ENCODE measurements at places on chromosomes 4 and X. TPM values are rescaled to one million over a fixed set of nuclear protein-coding genes. Genes with fewer than 3 reads are reported as not detected.

DNA sequence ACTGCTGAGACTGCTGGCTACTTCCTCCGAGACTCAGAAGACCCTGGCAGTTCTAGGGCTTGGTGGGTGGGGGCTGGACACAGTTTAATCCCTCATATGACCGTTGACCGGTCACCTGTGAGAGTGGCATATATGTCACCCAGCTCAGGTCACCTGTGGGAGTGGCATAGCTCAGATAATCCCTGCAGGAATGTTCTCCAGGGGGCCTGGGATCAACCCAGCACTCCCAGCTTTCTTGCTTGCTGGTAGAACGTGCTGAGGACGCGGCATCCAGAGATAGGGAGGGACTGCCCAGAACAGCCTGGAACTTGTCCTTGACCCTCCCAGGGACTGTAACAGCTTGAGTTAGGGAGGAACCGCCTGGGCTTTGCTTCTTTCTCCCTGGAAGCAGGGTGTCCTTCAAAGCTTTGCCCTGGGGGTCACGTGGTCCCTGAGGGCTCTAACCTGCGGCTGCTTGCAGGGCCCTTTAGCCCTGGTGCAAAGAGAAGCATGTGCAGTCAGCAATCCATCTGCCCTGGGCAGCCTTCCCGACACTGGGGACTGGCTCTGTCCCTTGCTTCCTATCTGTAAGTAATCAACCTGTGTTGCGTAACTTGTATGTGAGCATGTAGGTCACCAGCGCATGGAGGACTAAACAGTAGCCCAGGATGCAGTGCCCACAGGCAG lies 55.3 kb downstream of the ZFYVE28 start:
- no peak for DNase-seq

GRCh38 chrX:141924293-141924692 lies 20.6 kb downstream of the MAGEC1 start:
- DNase-seq = no peak

The AADAT gene
- 19.2 TPM for polyA plus RNA-seq

GRCh38 chrX:96211953-96212352 lies 472.7 kb upstream of the DIAPH2 start:
- no peak for DNase-seq

- DNase-seq = no peak
These were observed 61.4 kb upstream of the PJA1 start for GRCh38 chrX:69226459-69227158.

DNA sequence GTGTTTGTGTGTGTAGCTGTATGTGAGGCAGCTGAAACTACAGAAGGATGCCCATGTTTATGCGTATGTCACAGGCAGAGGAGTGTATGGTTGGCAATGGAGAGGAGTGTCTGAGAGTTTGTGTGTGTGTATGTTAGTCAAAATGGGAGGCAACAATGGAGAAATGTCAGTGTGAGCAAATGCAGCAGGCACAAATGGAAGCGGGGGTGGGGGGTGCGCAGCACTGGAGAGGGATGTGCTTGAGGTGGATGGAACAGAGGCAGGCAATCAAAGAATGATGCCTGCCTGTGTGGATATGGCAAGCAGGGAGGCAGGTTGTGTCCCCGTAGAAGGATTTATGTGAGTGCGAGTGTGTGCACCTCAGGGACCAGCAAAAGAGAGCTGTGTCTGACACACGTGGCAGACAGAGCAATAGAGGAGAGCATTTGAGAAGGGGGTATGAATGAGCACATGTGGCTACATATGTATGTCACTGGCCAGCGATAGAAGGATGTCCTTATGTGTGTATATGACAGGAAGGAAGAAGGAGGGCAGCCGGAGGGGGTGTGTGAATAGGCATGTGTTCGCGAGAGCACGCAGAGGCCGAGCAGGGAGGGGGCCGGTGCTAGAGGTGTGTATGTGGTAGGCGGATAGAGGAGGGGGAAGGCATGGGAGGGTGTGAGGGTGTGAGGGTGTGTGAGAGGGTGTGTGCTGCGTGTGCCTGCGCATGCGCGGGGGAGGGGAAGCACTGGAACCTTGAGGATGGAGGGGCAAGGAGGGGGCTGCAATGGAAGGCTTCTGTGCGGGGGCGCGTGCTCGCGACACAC lies 1.1 kb downstream of the PJA1 start:
- DNase-seq = no peak
